ENCODE measurements at places on chromosomes 3 and 15.

GRCh38 chr3:35862057-35862456 lies 222.7 kb downstream of the ARPP21 start:
- no peak for DNase-seq
- no peaks in the 10 kb centered on the region for H3K4me1 ChIP-seq
- no peak overlapping the region for H3K4me3 ChIP-seq
- H3K36me3 ChIP-seq, result no peaks in the 10 kb centered on the region
- H3K27ac ChIP-seq, result no peak overlapping the region
- H3K27me3 ChIP-seq, result no peaks in the 10 kb centered on the region

- no peak overlapping the region for H3K4me3 ChIP-seq
- H3K27ac ChIP-seq, result no peak overlapping the region
- no peaks in the 10 kb centered on the region for H3K36me3 ChIP-seq
- no peaks in the 10 kb centered on the region for H3K4me1 ChIP-seq
- no peaks in the 10 kb centered on the region for H3K27me3 ChIP-seq
These were observed 240.6 kb downstream of the OTOL1 start for GRCh38 chr3:161737171-161737570.

- no peaks in the 10 kb centered on the region for H3K36me3 ChIP-seq
- H3K27me3 ChIP-seq, result no peaks in the 10 kb centered on the region
- H3K27ac ChIP-seq, result no peak overlapping the region
- H3K4me1 ChIP-seq, result no peaks in the 10 kb centered on the region
- no peak overlapping the region for H3K4me3 ChIP-seq
- no peak for DNase-seq
These were observed 140.5 kb upstream of the PEX5L start for GRCh38 chr3:180177255-180177654.

DNA sequence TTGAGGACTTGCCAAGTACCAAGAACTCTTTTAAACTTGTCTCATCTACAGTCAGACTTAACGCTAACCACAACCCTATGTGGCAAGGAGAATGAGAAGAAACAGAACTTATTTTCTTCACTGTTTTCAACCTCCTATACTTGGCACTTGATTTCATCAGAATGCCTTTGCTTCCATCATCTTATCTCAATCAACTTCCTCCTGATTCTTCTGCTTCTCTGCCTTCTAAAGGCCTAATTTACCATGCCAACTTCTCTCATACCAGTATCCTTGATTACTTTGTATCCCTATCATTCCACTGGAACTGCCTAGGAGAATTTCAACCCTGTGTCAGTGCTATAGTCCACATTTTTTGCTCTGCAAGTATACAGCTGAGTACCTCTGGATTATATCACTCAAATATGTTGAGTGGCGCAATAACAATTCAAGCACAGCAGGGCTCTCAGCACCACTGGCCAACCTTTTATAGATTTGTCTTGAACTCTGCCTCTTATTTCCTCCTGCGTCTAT lies 413.6 kb downstream of the ROBO1 start:
- no peaks in the 10 kb centered on the region for H3K4me1 ChIP-seq
- no peak overlapping the region for H3K27ac ChIP-seq
- no peak overlapping the region for H3K4me3 ChIP-seq
- H3K27me3 ChIP-seq, result no peaks in the 10 kb centered on the region
- no peaks in the 10 kb centered on the region for H3K36me3 ChIP-seq

- H3K36me3 ChIP-seq, result no peaks in the 10 kb centered on the region
- peaks cover 2% of the 10 kb centered on the region for H3K4me1 ChIP-seq
- H3K27ac ChIP-seq, result no peak overlapping the region
- no peak for DNase-seq
These were observed 360.1 kb downstream of the SHQ1 start for GRCh38 chr3:72487946-72488737.

DNA sequence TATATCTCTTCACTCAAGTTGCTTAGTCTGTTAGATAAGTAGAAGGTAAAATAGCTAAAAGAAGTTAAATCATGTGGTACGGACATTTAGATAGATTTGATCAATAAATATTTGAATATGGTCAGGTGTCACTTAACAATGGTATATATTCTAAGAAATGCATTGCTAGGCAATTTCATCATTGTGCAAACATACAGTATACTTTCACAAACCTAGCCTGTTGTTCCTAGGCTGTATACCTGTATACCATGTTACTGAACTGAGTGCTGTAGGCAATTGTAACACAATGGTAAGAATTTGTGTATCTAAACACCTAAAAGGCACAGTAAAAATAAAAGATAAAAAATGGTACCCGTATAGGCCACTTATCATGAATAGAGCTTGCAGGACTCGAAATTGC lies 112.8 kb upstream of the CGNL1 start:
- peaks cover 16% of the 10 kb centered on the region for H3K36me3 ChIP-seq
- H3K4me1 ChIP-seq, result no peaks in the 10 kb centered on the region
- H3K27me3 ChIP-seq, result no peaks in the 10 kb centered on the region
- no peak overlapping the region for H3K4me3 ChIP-seq
- no peak overlapping the region for H3K27ac ChIP-seq
- no peak for DNase-seq

DNA sequence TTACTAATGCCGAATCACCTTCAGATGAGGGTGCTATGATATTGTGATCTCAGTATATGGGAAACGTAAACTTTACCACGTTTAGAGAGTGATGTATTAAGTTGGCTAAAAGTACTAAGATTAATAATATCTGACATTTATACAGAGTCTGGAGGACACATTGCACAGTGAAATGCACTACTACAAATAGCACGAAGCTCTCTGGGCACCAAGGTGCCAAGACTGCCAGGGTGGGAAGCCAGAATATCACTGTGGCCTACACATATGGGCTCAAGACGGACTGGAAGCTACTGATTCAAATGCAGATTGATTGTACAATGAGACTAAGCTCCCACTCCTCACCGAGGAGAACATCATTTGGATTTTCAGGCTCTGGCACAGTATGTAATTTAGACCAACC lies 113.3 kb upstream of the LIPC start:
- DNase-seq, result no peak
- no peak overlapping the region for H3K27ac ChIP-seq

GRCh38 chr15:29924750-29925149 lies 102.5 kb upstream of the TJP1 start:
- H3K36me3 ChIP-seq, result no peaks in the 10 kb centered on the region
- H3K27me3 ChIP-seq, result peaks cover 38% of the 10 kb centered on the region
- no peak overlapping the region for H3K27ac ChIP-seq
- no peaks in the 10 kb centered on the region for H3K4me1 ChIP-seq
- H3K4me3 ChIP-seq, result no peak overlapping the region

- H3K4me1 ChIP-seq, result peaks cover 8% of the 10 kb centered on the region
- H3K36me3 ChIP-seq, result no peaks in the 10 kb centered on the region
- peaks cover 9% of the 10 kb centered on the region for H3K27me3 ChIP-seq
- no peak overlapping the region for H3K27ac ChIP-seq
- no peak for DNase-seq
These were observed 58.5 kb downstream of the CTDSPL start for GRCh38 chr3:37920156-37920699.

DNA sequence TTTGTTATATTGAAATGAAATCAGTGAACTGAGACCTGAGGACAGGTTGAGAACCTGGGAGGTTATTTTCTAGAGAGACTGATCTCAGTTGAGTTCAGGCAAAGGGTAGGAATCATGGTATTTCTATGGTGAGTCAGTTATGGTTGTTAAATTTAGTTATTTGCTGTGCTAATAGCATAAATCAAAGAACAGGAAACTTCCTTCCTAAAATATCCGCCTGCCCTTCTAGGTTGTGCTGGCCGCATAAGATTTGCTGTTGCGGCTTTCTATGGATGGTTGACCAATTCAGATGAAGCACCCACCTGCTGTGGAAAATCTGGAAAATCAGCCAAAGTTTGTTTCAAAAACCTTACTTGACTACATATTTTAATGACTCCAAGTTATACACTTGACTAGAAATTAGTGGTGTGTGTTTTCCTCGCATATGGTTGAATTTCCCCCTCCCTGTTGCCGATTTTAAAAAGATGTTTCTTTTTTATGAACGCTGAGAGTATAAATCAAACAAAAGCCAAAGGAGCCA lies 52.6 kb downstream of the PLCL2 start:
- no peaks in the 10 kb centered on the region for H3K27me3 ChIP-seq
- no peak for DNase-seq
- no peak overlapping the region for H3K27ac ChIP-seq
- H3K4me1 ChIP-seq, result peaks cover 47% of the 10 kb centered on the region
- H3K36me3 ChIP-seq, result peaks cover 31% of the 10 kb centered on the region

GRCh38 chr15:90190606-90191343 lies 10.4 kb upstream of the SEMA4B start:
- H3K4me3 ChIP-seq, result no peak overlapping the region
- no peaks in the 10 kb centered on the region for H3K27me3 ChIP-seq
- H3K36me3 ChIP-seq, result no peaks in the 10 kb centered on the region
- no peak overlapping the region for H3K27ac ChIP-seq
- DNase-seq, result no peak
- H3K4me1 ChIP-seq, result peaks cover 25% of the 10 kb centered on the region

DNA sequence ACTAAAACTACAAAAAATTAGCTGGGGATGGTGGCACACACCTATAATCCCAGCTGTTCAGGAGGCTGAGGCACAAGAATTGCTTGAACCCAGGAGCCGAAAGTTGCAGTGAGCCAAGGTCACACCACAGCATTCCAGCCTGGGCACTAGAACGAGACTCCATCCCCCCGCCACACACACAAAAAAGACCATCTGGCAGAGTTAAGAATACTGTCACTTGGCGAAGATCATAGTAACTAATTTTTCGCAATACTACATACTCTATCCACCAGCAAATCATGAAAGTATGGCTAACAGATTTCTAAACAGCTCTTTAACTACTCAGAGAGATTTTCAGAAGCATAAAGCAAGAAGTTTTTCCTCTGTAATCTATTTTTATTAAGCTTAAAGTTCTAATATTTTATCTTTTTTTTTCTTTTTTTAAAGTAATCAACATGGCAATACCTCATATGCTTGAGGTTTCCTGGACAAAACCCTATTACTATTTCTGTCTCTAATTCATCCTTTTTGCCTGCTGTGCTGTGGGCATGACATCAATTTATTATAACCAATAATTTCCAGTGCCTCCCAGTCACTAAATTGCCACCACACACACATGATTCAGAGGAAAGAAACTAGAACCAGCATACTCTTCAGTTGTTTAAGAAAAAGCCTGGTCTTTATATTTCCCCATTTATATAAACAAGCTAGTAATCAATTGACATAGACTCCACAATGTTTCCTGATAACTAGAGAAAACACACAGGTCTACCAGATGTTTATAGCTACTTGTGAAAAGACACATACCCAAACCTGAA lies 46.9 kb downstream of the CHSY1 start:
- H3K36me3 ChIP-seq, result peaks cover 15% of the 10 kb centered on the region
- H3K4me1 ChIP-seq, result peaks cover 72% of the 10 kb centered on the region
- no peaks in the 10 kb centered on the region for H3K27me3 ChIP-seq
- peak overlapping the region; percentile 77 for H3K27ac ChIP-seq

DNA sequence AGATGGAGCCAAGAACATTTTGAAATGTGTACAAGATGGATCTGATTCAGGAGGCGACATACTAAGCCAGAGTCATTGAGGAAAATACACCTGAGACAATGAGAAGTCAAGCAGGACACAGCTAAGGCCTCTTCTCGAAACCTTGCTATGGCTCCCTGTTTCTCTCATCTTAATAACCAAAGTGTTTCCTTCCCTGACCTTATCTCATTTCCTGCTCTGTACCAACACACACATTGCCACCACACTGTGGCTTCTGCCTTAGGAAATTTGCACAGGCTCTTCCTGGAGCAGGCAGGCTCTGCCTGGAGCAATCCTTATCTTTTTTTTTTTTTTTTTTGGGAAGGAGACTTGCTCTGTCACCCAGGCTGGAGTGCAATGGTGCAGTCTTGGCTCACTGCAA lies 36.6 kb downstream of the OXSM start:
- no peak overlapping the region for H3K4me3 ChIP-seq
- H3K27me3 ChIP-seq, result peaks cover 6% of the 10 kb centered on the region
- H3K27ac ChIP-seq, result no peak overlapping the region

- H3K4me1 ChIP-seq, result peaks cover 42% of the 10 kb centered on the region
- H3K36me3 ChIP-seq, result peaks cover 19% of the 10 kb centered on the region
- peak overlapping the region; percentile 15 for H3K4me3 ChIP-seq
- H3K27ac ChIP-seq, result peak overlapping the region; percentile 60
- H3K27me3 ChIP-seq, result no peaks in the 10 kb centered on the region
- DNase-seq, result no peak
These were observed 36.8 kb downstream of the KLHL6 start for GRCh38 chr3:183518491-183519251.

DNA sequence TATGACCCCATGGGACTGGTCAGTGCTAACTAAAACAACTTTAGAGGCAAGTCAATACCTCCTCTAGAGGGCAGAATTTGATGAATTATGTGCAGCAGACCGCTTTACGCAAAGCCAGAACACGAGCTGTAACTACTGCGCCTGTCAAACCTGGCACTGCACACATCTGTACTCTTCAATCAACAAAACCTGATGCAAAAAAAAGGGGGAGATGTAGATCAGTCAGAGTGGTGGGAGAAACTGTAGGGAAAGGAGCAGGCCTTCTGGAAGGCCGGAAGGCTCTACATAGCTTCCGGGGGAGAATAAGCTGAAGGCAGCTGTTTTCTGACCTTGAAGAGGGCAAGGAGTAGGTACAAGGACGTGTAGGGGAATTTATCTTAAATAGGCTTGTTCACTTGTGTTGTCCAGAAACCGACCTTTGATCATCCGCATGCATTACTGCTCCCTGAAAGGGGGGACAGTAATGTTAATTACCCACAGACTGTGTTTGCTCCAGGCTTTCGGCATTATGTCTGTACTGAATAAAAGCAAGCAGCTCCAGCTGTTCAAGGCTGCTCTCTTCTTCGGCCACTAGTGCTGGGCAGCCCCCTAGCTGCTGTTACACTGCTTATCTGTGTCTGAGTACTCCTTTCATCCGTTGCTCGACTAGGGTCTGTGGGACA lies 41.0 kb downstream of the GPR160 start:
- DNase-seq, result no peak
- H3K27me3 ChIP-seq, result no peaks in the 10 kb centered on the region
- no peaks in the 10 kb centered on the region for H3K4me1 ChIP-seq
- no peak overlapping the region for H3K27ac ChIP-seq
- H3K4me3 ChIP-seq, result no peak overlapping the region

- no peaks in the 10 kb centered on the region for H3K36me3 ChIP-seq
- no peak overlapping the region for H3K27ac ChIP-seq
- no peaks in the 10 kb centered on the region for H3K4me1 ChIP-seq
- peaks cover 28% of the 10 kb centered on the region for H3K27me3 ChIP-seq
- H3K4me3 ChIP-seq, result no peak overlapping the region
These were observed 186.1 kb upstream of the TSC22D2 start for GRCh38 chr3:150221904-150222523.

GRCh38 chr3:25744470-25744869 lies 38.8 kb downstream of the NGLY1 start:
- H3K4me3 ChIP-seq, result no peak overlapping the region
- peaks cover 47% of the 10 kb centered on the region for H3K36me3 ChIP-seq
- no peak overlapping the region for H3K27ac ChIP-seq
- H3K4me1 ChIP-seq, result peaks cover 1% of the 10 kb centered on the region
- DNase-seq, result no peak
